CD4-positive, alpha-beta T cell (primary cell): ENCODE measurements at places on chromosomes 3 and 15. TPM values are rescaled to one million over a fixed set of nuclear protein-coding genes. Genes with fewer than 3 reads are reported as not detected.

CYP1A1 gene
- not detected for total RNA-seq

CNTN4 gene
- total RNA-seq = not detected

SEC11A gene
- total RNA-seq = 44.1 TPM

CTXND1 gene
- total RNA-seq = not detected

SH2D7 gene
- total RNA-seq = not detected

SLC9C1 gene
- not detected for total RNA-seq

TMEM207 gene
- not detected for total RNA-seq

SEMA5B gene
- total RNA-seq = not detected

NAALADL2 gene
- total RNA-seq = 0.30 TPM

CLDN11 gene
- total RNA-seq = not detected

BRPF1 gene
- 23.7 TPM for total RNA-seq

GPR27 gene
- 0.84 TPM for total RNA-seq

ASB14 gene
- total RNA-seq = not detected

SLC28A2 gene
- not detected for total RNA-seq

CIP2A gene
- 3.9 TPM for total RNA-seq

LEO1 gene
- total RNA-seq = 6.7 TPM

XRN1 gene
- total RNA-seq = 85.7 TPM

CP gene
- total RNA-seq = not detected

ACAN gene
- not detected for total RNA-seq

SKOR1 gene
- 2.2 TPM for total RNA-seq

RAB5A gene
- total RNA-seq = 120 TPM

C3orf62 gene
- 7.0 TPM for total RNA-seq

TLR9 gene
- 0.17 TPM for total RNA-seq

GOLGA8A gene
- total RNA-seq = 295 TPM

CPNE9 gene
- total RNA-seq = 0.33 TPM

MAPK6 gene
- 48.5 TPM for total RNA-seq

COL6A5 gene
- not detected for total RNA-seq

GPR149 gene
- not detected for total RNA-seq

PEX11A gene
- total RNA-seq = 0.22 TPM

DUOXA2 gene
- total RNA-seq = not detected

AGBL1 gene
- total RNA-seq = not detected

TOP2B gene
- 80.4 TPM for total RNA-seq

CPLX3 gene
- total RNA-seq = 0.53 TPM

CEP63 gene
- 15.1 TPM for total RNA-seq

OR5H1 gene
- not detected for total RNA-seq

DPPA2 gene
- total RNA-seq = not detected

C2CD4A gene
- 0.19 TPM for total RNA-seq

TM6SF1 gene
- total RNA-seq = not detected

FAM3D gene
- not detected for total RNA-seq

LSAMP gene
- total RNA-seq = not detected

CHRM5 gene
- not detected for total RNA-seq

USP50 gene
- 0.41 TPM for total RNA-seq

ACSBG1 gene
- 0.05 TPM for total RNA-seq

PATL2 gene
- 17.4 TPM for total RNA-seq

MAP1A gene
- total RNA-seq = 1.5 TPM

TIGIT gene
- total RNA-seq = 4.2 TPM

HAPLN3 gene
- 79.0 TPM for total RNA-seq

IMPG2 gene
- 0.66 TPM for total RNA-seq

C3orf49 gene
- not detected for total RNA-seq

CSTA gene
- total RNA-seq = 1.4 TPM

GABRA5 gene
- not detected for total RNA-seq

GASK1A gene
- 0.28 TPM for total RNA-seq

TRIM59 gene
- 16.4 TPM for total RNA-seq

GOLGA6B gene
- total RNA-seq = 0.22 TPM

HIGD2B gene
- total RNA-seq = not detected

LRRC15 gene
- not detected for total RNA-seq

P2RY13 gene
- total RNA-seq = not detected
